Muscle of back (tissue), 13 donors: ENCODE measurements at places on chromosomes 4 and X. TPM values are rescaled to one million over a fixed set of nuclear protein-coding genes. Genes with fewer than 3 reads are reported as not detected.
A peak's percentile ranks its signal among the peaks of the same experiment; 100 is the strongest.

GRCh38 chrX:106933538-106933961, 13.3 kb downstream of the CLDN2 start:
- DNase-seq: no peak

GRCh38 chr4:136918772-136919171, 613.5 kb downstream of the PCDH18 start:
- no peak for DNase-seq

DNA sequence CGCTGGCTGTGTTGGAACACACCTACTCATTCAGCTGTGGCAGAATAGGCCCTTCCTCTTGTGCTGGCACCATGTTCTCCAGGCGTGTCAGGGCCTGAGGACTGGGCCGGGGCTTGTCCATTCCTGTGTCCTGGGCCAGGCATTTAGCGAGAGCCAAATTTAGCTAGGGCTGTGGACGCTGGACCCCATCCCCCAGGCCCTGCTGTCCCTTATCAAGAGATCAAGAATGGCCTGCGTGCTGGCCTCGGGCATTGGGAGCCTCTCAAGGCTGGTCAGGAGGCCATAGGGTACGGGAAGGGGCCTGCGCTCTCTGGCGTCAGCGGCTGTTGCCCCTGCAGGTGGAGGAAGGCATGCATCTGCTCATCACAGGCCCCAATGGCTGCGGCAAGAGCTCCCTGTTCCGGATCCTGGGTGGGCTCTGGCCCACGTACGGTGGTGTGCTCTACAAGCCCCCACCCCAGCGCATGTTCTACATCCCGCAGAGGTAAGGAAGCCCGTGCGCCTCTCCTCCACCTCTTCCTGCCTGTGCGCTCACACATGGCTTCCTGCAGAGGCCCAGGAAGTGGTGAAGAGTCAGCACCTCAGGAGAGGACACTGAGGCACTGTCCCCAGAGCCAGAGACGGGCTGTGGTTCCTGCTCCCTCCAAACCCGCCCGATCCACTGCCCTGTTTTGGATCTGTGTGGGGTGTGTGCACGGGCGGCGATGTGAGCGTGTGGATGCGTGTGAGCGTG, 15.3 kb downstream of the ABCD1 start:
- no peak for DNase-seq

- DNase-seq: no peak
Measured at GRCh38 chrX:143500751-143501150, 16.5 kb downstream of the SPANXN3 start.

DNA sequence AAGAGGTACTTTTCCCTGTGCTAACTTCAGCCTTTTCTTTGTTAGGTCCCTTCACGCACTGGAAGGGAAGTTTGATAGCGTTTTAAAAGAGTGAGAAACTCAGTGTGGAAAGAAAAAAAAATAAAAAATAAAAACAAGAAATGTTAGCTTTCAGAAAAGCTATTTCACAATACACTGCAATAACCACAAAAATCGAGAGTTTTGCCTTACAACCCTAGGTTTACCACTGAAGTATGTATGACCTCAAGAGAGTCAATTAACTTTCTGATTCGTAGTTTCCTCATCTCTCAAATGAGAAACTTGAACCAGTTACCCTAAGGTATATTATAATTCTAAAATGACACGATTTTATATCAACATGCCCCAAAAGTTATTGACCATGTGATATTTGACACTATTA, 93.9 kb upstream of the JADE1 start:
- DNase-seq: peak; percentile 21

- DNase-seq: no peak
Measured at GRCh38 chrX:154986826-154987575, 35.5 kb downstream of the F8 start.

DNA sequence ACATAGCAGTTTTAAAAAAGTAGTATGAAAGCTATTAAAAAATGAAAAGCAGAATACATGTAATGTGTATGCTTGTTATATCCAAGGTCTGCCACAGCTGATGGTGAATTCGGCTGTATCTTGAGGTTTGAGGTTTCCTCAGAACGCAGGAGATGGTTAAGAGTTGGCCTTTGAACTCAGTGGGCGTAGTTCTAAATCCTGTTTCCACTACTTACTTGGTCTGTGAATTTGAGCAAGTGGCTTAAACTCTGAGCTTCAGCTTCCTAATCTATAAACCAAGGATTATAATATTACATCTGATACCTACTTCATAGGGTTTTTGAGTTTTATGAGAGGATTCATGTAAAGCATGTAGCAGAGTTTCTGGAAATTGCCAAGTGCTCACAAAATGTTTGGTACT, 125.2 kb downstream of the STIM2 start:
- DNase-seq: no peak

DNA sequence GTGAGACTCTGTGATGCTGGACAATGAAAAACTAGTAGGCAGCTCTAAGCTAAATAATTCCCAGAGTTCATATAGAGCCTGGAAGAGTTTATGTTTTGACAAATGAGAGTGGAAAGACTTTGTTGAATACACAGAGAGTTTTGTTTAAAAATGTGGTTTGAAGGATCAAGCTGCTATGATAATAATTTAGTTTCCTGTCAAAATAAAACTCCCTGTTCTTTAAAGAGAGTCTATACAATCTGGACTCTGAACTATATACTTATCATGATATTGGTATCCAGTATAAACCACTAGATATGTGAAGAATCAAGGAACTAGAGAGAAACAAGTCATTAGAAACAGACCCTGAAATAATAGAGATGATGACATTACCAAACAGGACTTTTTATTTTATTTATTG, 158.6 kb downstream of the C4orf33 start:
- DNase-seq: no peak

GRCh38 chrX:40140706-40141499, 43.1 kb upstream of the BCOR start:
- DNase-seq: no peak

DNA sequence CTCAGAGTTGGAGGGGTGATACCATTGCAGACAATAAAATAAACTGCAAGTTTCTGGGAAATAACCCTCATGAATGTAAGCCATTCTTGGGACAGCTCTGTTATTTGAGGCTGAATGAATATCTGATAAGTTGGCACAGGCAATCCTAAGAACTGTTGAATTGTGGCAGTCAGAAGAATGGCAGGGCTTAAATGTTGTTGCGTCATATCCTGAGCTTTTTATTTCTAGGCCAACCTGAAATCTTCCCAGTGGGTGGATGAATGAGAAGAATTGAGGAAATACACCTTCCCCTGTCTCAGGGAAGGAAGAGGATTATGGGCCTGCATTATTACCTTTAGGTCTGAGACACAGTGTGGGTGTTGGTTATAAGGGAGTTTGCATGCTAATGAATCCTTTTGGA, 64.4 kb upstream of the C4orf54 start:
- no peak for DNase-seq

Gene SMIM43
- 4.6 TPM for polyA plus RNA-seq

- no peak for DNase-seq
Measured at GRCh38 chr4:81650606-81651242, 179.0 kb upstream of the RASGEF1B start.

DNA sequence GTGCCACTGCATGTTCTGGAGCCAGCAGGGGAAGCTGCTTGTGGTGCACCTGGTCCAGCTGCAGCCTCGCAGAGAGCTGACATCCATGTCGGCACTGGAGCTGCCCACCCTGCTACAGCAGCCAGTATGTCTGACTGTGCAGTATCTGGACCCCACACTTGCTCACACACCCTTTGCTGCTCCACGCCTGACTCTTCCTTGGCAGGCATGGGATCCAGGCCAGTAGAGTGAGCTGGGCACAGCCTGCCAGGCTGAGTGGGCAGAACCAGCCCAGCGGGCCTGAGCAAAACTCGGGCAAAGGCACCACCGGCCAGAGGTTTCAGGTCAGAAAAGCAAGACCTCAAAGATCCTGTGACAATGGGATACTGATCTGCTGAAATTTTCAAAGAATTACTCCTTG, 690.1 kb downstream of the STPG2 start:
- DNase-seq: no peak

DNA sequence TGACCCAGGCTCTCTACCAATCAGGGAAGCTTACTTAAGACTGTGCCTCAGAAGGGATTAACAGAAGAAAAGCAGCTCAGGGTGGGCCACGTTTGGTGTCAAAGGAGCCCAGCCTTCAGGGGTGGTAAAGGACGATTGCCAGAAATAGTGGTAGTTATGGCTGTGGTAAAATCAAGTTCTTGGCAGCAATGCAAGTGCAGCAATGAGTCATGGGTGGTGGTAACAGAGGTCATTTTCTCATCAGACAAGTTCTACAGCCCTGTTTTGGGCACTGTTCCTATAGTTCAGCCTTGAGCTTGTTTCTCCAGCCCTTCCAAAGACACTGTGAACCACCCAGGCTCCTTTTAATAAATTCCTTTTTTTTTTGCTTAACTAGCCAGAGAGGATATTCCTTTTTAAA, 120.3 kb downstream of the EFHC2 start:
- no peak for DNase-seq

Gene SHOX
- 1.1 TPM for polyA plus RNA-seq

Gene UBE2A
- 65.9 TPM for polyA plus RNA-seq

GRCh38 chrX:130339408-130340222, at the start of gene SLC25A14:
TSS of gene SLC25A14 (plus strand) at chrX:130339919. CDS start at chrX:130340279, 360 bp downstream.
- DNase-seq: peak; percentile 84

DNA sequence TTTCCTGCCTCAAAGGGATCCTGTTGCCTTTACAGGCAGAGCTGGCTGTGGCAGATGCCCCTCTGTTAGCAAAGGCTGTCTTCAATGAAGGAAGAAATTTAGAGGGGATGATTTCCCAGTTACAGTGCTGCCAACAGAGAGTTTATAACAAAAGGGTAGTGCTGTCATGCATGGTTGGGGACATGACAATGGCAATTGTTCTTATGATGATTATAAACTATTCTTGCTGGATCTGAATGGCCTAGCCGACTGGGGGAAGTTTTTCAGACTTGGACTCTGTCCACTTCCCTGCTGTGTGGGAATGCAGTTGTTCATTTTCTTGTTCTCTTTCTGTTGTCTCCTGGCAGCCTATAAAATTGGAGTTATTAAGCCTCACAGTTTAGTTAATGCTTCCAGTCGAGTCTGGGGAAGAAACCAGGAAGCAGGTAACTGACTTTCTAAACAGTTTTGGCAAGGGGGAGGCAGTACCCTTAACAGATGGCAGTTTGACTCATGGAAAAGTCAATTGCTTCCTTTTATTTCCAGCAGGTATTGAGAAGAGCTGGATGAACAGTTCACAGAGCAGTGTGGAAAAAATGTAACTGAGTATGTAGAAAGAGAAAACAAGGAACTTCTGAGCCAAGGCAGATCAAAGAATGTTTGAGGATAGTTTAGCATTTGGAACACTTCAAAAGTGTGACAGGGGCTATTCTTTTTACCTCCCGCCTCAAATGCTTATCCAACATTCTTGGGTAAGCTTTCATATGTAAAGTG, 582.6 kb downstream of the RAPGEF2 start:
- DNase-seq: peak; percentile 30

DNA sequence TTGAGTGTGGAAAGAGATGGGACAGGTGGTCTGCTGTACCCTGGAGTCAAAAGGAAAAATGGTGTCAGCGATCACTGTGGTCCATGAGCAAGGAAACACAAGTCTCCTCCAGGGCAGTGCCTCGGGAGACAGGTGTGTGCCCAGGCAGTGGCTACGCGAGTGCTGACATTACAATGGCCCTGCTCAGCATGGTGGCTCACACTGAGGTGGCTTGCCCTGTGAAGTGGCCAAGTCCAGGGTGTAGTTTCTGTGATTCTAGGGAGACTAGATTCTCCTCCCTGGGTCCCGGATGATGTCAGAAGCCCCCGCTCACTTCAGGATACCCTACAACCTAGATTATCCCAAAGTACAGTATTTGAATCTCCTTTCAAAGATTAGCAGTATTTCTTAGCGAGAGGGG, 44.8 kb upstream of the TMEM150C start:
- no peak for DNase-seq

Gene EREG
- polyA plus RNA-seq: 0.11 TPM

GRCh38 chrX:49137492-49137891, 14.0 kb upstream of the GPKOW start:
- no peak for DNase-seq

DNA sequence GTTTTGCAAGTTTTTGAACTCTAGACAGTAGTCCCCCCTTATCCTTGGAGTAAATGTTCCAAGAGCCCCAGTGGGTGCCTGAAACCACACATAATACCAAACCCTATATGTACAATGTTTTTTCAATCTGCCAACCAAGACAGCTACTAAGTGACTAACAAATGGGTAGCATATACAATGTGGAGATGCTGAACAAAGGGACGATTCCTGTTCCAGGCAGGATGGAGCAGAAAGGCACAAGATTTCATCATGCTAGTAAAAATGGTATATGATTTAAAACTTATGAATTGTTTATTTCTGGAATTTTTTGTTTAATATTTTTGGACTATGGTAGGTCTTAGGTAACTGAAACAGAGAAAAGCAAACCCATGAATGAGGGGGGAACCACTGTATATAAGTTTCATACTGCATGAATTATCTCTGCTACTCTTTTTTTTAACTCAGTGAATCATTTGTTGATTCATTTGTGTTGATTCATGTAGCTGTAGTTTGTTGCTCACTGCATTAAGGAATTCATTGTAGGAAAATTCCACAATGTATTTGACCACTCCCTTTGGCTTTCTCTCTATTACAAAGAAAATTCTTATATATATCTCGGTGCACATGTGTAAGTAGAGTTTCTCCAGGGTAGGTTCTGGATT, 21.9 kb upstream of the ANXA3 start:
- DNase-seq: no peak

Gene P2RY8
- polyA plus RNA-seq: 0.17 TPM

Gene ATP1B4
- 252 TPM for polyA plus RNA-seq

Gene SCLT1
- polyA plus RNA-seq: 10.7 TPM

Gene DACH2
- 0.51 TPM for polyA plus RNA-seq

Gene NPY1R
- 14.0 TPM for polyA plus RNA-seq

Gene TCP11X2
- polyA plus RNA-seq: not detected

GRCh38 chrX:136574548-136574947, 42.5 kb downstream of the VGLL1 start:
- DNase-seq: no peak

- no peak for DNase-seq
Measured at GRCh38 chrX:127571834-127572233, 480.4 kb downstream of the ACTRT1 start.

- no peak for DNase-seq
Measured at GRCh38 chr4:7524064-7524682, 89.4 kb upstream of the PSAPL1 start.

DNA sequence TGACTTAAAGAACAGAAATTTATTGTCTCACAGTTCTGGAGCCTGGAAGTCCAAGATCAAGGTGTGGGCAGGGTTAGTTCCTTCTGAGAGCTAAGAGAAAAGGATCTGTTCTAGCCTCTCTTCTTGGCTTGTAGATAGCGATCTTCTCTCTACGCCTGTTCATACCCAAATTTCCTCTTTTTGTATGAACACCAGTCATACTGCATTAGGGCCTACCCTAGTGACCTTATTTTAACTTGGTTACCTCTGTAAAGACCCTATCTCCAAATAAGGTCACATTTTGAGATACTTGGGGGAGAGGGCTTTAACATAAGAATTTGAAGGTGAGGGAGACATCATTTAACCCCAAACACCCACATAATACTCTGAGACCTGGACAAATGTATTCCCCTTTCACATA, 55.6 kb upstream of the SPP1 start:
- no peak for DNase-seq
